ENCODE measurements at places on chromosomes 2 and 18. TPM values are rescaled to one million over a fixed set of nuclear protein-coding genes. Genes with fewer than 3 reads are reported as not detected.

- no peak for DNase-seq
Measured at GRCh38 chr2:25817630-25818029, 60.7 kb downstream of the ASXL2 start.

The SH3RF3 gene
- 32.5 TPM for total RNA-seq

DNA sequence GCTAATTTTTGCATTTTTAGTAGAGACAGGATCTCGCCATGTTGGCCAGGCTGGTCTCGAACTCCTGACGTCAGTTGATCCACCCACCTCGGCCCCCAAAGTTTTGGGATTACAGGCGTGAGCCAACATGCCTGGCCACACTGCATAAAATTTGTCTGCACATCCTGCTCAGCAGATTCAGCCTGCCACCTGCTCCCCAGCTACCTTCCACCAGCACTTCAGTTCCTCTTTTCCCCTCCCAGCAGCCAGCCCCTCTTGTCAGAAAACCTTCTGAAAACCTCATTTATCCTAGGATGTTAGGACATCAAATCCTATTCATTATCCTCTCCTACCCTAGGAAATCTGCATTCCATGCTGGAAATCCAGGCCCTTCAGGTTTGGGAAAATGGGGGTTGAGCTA is 99.4 kb upstream of the STPG4 start:
- no peak for DNase-seq

DNA sequence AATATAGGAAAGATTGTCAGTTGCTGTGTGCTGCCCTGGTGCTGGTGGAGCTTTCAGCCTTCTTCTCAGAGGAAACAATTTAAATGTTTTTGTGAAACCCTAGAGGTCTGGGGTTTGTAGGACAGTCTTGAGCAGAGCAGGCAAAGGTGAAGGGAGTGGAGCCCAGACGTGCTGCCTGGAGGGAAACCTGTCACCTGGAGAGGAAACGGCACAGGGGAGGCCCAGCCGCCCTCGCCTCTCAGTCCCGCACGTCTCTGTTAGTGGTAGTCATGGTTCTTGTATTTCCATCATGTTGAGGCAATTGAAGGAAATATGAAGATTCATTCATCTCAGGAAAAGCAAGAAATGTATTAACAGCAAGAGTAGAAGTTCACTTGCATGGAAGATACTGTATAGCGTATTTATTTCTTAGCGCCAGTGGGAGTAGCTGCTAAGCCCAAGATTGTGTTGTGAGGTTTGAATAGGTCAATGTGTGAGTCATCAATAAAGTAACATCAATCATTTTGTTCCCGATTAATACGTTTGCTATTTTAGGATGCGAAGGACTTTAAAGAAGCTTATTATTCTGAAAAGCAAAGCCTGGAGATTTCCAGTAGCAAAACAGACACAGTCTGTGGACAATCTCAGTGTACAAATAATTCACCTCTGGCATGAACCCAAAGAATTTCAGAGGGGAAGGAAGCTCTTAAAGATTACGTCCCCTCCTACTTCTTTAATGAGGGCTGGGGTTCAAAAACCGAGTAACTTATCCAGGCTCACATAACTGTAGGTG is 70.4 kb downstream of the LRRFIP1 start:
- DNase-seq, result no peak

GRCh38 chr2:212984129-212984528 is 167.3 kb downstream of the IKZF2 start:
- no peak for DNase-seq

GRCh38 chr2:37000988-37001556 is 34.7 kb upstream of the STRN start:
- DNase-seq, result no peak

Measured in glomerular endothelial cell (primary cell).